Endodermal cell (in vitro differentiated cells): ENCODE measurements at places on chromosomes 4 and X.

- DNase-seq: no peak
Observed at GRCh38 chrX:152912106-152912505, 14.2 kb downstream of the ZNF185 start.

GRCh38 chr4:53009824-53010223 lies 147.7 kb downstream of the RASL11B start:
- no peak for DNase-seq

GRCh38 chr4:15145709-15146108 lies 143.4 kb downstream of the CPEB2 start:
- DNase-seq: no peak

GRCh38 chr4:75771607-75772006 lies 47.2 kb downstream of the USO1 start:
- no peak for DNase-seq

DNA sequence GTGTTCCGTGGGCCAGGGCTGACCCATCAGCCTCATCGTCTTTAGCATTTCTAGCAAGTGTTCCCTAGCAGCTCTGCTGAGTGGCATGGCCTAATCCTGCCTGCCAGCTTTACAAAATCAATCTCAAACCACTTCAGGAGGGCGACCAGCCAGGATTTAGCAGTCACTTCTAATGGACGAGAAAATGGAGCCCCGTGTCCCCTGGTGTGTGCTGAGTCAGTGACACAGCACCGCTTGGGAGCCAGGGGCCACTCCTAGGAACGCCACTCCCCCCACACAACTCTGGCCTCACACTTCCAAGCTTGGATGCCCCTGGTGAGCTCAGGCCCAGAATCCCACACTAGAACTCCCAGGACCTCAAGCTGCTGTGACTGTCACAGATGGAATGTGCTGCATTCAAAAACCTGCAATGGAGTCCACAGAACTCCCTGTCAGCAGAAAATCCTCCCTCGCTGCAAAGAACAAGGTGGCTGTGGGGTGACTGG lies 311.2 kb upstream of the GATB start:
- DNase-seq: no peak

DNA sequence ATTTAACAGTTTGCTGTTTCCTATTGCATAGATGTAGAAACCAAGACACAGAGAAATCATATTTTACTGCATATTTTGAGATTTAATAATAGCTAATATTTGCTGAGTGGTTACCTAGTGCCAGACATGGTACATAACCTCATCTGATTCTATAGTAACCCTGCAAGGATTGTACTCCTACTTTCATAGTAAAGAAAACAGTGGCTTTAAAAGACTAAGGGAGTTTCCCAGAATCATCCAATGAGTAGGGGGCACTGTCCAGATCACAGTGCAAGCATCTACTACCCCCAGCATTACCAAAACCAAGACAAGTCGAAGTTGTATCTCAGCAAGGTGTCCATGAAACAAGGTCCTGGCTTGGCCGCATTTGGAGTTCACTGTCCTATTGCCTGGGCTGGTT lies 224.5 kb upstream of the TENM3 start:
- DNase-seq: no peak

DNA sequence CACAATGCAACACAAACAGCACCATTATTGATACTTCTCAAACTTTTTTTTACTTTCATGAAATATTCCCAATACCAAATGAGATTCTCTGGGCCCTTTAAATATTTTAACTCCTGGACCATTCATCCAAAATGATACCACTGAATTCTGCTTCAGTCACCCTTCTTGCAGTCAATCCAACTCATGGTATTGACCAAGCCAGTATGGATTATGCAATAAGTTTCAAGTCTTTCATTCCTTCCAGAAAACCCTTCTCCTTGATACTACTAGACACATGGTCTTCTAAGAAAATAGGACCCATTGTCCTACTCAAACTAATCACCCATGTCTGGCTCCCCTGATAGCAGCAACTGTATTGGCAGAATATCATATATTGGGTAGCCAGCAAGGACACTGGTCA lies 23.0 kb downstream of the ZNF721 start:
- no peak for DNase-seq

- no peak for DNase-seq
Observed at GRCh38 chrX:19660604-19661255, 145.4 kb upstream of the MAP3K15 start.

DNA sequence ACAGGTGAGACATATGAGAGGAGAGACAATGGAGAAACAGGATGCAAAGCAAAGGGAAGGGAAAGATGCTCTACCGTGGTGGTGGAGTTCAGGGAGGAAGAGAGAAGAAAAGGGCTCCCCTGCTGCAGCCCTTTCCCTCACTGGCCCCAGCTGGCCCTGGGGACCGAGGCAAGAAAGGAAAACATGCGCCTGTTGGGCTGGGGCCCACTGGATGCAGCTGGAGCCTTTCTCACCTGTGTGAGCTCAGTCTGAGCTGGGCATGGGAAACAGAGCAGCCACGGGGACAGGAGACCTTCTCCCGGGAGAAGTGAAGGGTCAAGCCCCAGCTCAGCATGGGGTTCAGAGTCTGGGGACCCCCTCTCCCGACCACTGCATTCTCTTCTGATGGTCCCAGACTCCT lies 11.9 kb downstream of the NXF3 start:
- DNase-seq: no peak

DNA sequence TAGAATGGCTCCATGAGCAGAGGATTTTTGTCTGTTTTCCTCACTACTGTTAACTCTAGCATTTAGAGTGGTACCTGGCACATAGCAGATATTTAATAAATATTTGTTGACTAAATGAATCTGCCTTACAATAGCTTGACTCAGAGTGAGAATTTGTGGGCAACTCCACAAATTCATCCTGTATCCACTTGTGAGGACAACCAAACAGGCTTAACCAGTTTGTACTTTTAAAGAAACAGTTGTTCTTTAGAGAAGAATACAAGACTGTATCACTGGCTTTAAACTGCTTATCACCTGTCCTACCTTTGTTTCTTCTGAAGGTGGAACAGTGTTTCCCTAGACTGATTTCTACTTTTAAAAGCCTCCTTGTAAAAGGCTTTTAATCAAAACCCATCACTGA lies 141.3 kb upstream of the SH3RF1 start:
- DNase-seq: no peak

- DNase-seq: no peak
Observed at GRCh38 chr4:87530868-87531267, 1.7 kb upstream of the SPARCL1 start.

- DNase-seq: no peak
Observed at GRCh38 chrX:33721927-33722326, 410.2 kb downstream of the FAM47A start.

GRCh38 chrX:43805579-43805978 lies 76.7 kb downstream of the MAOB start:
- no peak for DNase-seq

- no peak for DNase-seq
Observed at GRCh38 chr4:107951551-107951950, 20.2 kb downstream of the CYP2U1 start.

DNA sequence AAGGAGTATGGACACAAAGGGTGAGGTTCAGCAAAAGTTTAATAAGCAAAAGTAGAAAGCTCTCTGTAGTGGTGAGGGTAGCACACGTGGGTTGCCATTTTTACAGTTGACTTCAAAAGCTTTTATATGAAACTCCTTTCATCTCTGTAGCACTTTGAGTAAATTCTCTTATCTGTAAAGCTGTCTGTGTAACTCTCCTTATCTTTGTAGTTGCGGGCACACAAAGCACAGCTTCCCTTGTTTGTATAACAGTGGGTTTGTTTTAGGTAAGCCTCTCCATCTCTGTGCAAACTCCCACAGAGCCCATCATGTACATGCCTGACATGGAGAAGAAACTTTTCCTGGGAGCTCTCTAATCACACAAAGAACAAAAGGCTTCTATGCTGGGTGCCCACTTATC lies 325.9 kb upstream of the PABPC5 start:
- DNase-seq: no peak

DNA sequence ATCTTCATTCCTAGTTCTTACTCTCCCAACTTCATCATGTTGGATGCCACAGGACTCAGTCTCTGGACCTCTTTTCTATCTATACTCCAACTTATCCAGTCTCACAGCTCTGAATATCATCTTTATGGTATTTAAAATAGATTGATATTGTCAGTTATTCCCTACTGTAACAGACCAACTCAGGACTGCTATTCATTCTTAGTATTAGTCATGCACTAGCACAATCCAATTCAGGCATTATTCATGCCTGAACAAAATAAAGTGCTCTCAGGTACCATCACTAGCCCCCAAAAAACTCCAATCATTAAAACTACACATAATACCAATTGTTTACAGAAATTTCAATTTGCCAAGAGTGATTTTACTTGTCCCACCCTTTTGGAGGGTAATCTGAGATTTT lies 37.7 kb downstream of the FRYL start:
- DNase-seq: no peak
